Hematopoietic multipotent progenitor cell (in vitro differentiated cells): ENCODE measurements at places on chromosomes 16 and 17.
A peak's percentile ranks its signal among the peaks of the same experiment; 100 is the strongest.

- DNase-seq: no peak
Measured at GRCh38 chr17:71830866-71831265, 290.0 kb upstream of the SOX9 start.

GRCh38 chr17:62715882-62716390 lies 88.5 kb downstream of the MRC2 start:
- no peak for DNase-seq

- no peak for DNase-seq
Measured at GRCh38 chr17:55286681-55287589, 22.2 kb downstream of the HLF start.

DNA sequence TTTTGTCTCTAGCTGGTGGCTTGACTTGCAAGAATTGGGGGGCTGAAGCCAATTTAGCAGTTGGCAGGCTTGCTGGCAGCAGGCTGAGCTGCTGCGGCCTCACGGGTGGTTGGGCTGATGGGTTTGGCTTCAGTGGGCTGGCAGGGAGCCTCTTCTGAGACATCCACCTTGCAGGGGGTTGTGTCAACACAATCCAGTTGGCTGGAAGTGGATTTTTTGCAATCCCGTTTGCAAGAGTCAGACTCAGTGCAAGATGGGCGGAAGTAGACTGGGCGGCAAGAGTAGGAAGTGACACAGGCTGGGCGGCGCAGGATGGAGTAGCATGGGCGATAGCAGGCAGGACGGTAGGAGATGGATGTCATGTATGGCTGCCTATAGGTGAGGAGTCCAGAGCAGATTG lies 1.5 kb downstream of the KRTAP16-1 start:
- no peak for DNase-seq

DNA sequence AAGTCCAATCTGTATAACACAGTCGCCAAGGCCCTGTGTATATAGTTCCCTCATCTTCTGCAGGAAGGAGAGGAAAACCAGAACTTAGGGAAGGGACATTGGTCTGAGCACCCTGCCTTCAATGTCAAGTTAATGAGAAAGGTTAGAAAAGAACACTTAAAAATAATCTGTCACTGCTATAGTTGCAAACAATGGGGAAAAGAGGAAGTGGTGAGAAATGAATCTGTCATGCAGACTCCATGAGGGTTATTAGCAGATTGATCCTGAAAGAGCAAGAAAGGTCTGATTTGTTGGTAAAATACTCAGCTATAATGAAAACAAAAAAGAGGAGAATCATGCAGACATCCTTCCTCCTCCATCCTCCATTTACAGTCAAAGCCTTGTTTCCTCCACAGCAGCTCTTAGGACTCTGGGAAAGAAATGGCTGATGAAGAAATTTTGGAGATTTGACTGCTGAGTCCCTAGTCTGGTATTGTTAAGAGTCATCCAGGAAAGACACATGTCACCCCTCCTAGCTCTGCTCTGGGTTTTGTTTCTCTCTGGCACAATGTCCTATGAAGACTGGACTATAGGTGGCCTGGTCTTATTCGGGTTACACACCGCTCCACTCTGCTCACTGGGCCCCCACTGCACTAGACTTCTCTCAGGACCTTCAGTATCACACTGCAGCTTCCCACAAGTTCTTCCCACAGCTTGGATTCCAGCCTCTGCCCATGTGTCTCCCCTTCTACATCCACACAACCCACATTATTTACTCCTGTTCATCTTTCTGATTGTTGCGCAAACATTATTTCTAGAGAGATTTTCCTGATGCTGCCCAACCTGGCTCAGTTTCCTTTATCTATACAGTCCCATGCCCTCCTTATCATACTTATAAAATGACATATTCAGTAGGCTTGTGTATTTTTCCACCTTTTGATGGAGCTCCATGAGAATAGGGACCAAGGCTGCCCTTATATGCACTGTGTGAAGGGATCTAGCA lies 56.5 kb upstream of the XYLT1 start:
- peak; percentile 17 for DNase-seq

- no peak for DNase-seq
Measured at GRCh38 chr17:43351691-43352090, 47.1 kb upstream of the ARL4D start.
